ENCODE measurements at places on chromosomes 5 and 9.

- DNase-seq = no peak
These were observed 24.7 kb downstream of the POU4F3 start for GRCh38 chr5:146363161-146363874.

DNA sequence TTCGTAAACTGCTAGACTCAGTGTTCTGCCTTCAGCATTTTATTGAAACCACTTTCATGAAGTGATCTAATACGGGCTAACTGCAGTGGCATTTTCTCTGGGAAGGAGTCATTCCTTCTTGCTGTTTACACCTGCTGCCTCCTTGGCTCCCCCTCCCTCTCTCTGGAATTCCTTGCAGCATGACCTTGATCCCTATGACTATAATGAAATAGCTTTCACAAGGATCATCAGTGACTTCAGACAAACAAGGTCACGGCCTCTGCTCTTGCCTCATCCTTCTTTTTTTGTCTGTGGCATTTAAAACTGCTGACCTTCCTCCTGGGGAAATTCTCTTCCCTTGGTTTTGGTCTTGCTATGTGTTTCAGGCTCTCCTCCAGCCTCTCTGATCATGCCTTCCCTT, 90.2 kb downstream of the ZNF462 start:
- DNase-seq = no peak

DNA sequence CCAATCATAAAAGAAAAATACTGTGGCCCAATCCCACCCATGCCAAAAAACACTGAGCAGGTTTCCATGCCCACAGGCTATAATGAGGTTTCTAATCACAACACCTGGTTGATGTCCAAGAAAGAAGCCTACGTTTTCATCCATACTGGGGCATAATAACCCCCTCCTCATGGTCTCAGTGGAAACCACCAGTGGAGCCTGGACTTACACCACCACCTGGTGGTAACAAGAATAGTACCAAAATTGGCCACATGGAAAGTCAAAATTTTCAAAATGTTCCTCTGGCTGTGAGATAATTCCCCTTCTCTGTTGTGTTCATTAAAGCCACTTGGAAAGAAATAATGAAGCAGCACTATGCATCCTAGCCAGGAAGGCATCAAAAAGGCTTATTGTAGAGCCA, 687.3 kb upstream of the ST8SIA4 start:
- peak; percentile 5 for DNase-seq

- DNase-seq = no peak
These were observed 44.6 kb downstream of the CPEB4 start for GRCh38 chr5:173932695-173933139.

DNA sequence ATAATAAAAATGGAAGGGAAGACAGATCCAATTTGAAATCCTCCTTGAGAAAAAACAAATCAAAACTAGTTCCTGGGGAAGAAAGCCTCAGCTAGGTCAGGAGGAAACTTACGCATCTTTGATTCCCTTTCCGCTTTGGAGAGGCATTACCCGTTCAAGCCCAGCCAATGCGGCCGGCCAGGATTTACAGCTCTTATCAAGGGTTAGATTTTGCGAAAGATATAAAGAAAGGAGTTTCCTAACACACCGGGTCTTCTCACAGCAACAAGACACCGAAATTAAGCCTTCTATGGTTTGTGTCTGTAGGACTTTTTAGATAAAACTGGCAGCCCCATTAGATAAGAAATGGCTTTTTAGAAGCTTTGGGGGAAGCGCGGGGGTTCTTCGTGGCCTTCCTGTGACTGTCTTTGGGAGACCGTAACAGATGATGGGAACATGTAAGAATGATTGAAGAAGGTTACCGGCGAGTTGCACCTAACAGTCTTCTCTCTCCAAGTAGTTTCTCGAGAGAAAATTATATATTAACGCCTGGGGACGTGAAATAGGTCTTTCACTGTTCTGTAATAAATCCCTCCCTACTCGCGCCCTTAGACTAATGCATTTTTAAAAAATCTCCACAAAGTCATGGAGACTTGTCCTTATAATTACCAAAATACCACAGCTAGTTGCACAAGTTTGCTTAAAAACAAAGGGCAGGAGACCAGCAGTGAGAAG, 1.3 kb upstream of the ISL1 start:
- no peak for DNase-seq

DNA sequence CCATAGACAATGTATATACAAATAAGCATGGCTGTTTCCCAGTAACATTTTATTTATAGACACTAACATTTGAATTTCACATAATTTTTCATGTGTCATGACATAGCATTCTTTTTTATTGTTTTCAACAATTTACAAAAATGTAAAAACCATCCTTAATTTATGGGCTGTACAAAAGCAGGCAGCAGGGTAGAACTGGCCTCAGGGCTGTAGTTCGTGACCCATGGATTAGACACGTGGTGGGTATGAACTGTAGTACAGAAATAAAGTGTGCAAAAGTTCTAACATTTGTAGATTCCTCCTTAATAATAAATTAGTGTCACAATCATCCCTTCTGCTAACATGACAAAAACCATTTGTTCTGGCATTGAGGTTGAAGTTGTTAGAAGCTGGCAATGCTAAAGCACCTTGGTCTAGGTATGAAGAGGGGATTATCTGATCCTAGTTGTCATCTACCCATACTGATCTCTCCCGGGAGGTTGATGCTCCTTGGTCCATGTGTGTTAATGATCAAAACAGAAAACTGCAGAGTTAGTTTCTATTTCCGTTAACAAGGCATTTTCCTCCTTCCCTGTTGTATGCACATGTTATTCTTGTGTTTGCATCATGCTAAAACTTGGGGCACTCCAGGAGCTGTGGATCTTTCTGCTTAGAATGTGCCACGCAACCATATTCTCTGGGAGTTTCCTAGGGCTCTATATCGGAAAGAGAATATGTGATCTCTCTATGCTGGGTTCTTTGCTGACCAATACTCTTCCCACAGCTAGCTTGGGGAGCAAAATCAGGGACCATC, 917.6 kb downstream of the TLE1 start:
- no peak for DNase-seq

DNA sequence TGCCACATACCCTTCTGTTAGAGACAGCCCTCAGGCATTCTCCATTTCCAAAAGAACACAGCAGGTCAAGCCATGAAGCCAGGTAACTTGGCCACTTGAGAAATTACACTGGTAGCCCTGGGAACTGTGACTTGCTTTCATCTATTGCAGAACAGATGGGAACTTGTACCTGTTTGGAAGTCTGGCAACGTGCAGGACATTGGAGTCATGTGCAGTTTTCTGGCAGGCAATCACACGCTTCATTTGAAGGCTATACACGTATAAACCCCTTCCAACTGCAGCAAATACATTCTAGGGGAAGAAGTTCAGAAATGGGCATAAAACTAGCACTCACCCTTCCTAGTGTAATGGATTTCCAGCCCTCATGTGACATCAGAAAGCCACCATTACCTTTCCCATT, 54.0 kb downstream of the WDR41 start:
- no peak for DNase-seq
